ENCODE measurements at places on chromosomes 12 and 14.

- DNase-seq = no peak
Observed at GRCh38 chr12:49322367-49322707, 718 bp upstream of the TROAP start.

- no peak for DNase-seq
Observed at GRCh38 chr12:123265851-123266678, 5.6 kb downstream of the CDK2AP1 start.

GRCh38 chr12:85057370-85057963, 21.3 kb downstream of the LRRIQ1 start:
- peak; percentile 48 for DNase-seq

GRCh38 chr12:79174626-79175025, 310.1 kb downstream of the SYT1 start:
- no peak for DNase-seq

DNA sequence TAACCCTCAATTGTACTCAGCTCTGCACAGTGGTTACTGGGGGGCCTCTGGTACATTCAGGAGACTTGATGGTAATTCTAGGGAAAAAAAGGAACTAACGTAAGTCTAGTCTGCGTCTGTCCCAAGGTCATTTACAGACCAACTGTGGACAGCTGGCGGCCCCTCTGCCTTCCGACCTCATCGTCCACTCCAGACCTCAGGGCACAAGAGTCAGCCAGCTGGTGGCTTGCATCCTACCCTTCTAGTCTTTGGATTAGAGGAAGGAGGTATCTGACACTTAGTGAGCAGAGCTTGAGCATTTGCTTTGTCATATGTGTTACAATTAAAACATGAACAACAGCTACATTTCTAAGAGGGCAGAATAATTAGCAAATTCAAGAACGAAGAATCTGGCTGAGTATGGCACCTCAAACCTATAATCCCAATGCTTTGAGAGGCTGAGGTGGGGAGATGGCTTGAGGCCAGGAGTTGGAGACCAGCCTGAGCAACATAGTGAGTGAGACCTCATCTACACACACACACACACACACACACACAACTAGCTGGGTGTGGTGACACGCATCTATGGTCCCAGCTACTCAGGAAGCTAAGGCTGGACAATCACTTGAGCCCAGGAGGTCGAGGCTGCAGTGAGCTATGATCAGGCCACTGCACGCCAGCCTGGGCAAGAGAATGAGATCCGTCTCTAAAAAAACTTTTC, 36.5 kb downstream of the SSH1 start:
- DNase-seq = no peak
